ENCODE measurements at places on chromosomes 6 and 20. TPM values are rescaled to one million over a fixed set of nuclear protein-coding genes. Genes with fewer than 3 reads are reported as not detected.

The LGSN gene
- total RNA-seq, result 0.47 TPM

The MLN gene
- total RNA-seq, result not detected

The TPBG gene
- total RNA-seq, result 2.2 TPM

The BTN3A1 gene
- 17.5 TPM for total RNA-seq

The PCMTD2 gene
- 129 TPM for total RNA-seq

Measured in occipital lobe (tissue), 3 donors.